ENCODE measurements at places on chromosomes 16 and 17.

- no peak for DNase-seq
Observed at GRCh38 chr16:55046916-55047315, 116.3 kb downstream of the IRX5 start.

- no peak for DNase-seq
Observed at GRCh38 chr17:82519971-82520903, 705 bp downstream of the FOXK2 start.

DNA sequence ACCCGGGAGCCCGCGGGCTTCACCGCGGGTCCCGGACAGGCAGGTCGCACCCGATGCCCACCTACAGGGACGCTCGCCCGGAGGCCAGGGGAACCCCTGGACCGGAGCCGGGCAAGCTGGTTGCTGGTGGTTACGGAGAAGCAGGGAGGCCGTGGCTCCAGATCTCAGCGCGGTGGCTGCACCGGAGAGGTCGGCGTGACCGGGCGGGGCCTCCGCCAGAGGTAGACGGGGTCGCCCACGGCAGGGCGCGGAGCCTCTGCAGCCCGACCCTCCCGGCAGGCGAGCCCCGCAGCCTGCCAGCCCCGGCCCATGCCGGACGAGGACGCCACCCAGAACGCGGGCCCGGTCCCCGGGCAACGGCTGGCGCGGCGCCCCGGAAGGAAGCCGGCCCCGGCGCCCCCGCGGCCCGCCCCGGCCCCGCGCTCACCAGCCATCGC lies 341 bp downstream of the PCYT2 start:
- no peak for DNase-seq

DNA sequence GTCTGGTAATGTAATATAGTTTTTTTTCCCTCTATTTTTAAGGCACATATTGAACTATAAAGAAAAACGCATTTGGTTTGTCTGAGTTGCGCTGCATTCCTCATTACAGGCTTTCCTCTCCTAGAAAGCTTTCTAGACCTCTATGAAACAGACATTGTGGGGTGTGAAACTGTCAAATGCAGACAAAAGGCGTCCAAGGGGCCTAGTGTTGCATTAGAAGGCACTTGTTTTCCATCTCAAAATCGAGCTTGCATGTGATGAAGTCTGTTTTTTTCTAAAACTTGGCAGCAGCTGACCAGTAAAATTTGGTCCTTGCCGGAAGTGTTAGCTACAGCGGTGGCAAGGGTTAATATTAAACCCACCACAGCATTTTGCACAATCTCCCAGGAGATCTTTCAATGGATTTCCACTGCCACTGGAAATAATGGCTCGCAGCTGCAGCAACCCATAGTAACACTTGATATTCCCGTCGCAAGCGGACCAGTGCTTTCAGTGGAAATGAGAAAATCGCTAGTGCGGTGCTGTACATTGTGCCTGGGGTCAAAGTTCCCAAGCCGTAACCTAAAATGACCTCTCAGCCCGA lies 602.6 kb downstream of the KCNJ2 start:
- DNase-seq = no peak

DNA sequence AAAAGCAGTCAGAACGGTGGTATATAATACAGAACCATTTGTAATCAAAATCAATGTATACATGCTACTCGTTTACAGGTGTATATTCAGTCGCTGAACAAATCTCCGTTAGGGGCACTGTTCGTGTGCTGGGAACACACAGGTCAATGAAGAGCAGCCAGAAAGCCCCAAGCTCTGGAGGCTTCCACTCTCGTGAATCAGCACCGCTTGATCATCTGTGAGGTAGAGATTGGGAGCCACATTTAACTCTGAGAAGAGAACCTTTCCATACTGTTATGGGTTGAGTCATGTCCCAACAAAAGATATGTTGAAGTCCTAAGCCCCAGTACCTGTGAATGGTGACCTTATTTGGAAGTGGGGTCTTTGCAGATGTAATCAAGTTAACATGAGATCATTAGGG lies 5.4 kb upstream of the CYTH1 start:
- DNase-seq = no peak

- DNase-seq = no peak
Observed at GRCh38 chr17:76265624-76266243, 586 bp downstream of the UBALD2 start.

DNA sequence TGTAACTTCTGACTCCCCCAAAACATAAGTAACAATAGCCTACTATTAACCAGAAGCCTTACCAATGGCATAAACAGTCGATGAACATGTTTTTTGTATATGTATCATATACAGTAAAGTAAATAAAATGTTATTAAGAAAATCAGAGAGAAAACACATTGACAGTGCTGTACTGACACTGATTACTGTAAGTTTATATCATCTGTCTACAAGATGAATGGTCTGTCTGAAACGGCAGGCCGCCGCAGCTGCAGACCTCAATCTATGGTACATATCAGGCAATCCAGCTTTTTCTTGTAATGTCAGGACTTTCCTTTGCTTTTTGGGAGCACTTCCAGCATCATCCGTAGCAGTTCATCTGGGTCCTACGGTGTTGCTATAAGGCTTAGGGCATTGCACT lies 44.2 kb upstream of the RPH3AL start:
- DNase-seq = no peak

GRCh38 chr17:72556944-72557826 lies 436.4 kb downstream of the SOX9 start:
- peak; percentile 55 for DNase-seq

DNA sequence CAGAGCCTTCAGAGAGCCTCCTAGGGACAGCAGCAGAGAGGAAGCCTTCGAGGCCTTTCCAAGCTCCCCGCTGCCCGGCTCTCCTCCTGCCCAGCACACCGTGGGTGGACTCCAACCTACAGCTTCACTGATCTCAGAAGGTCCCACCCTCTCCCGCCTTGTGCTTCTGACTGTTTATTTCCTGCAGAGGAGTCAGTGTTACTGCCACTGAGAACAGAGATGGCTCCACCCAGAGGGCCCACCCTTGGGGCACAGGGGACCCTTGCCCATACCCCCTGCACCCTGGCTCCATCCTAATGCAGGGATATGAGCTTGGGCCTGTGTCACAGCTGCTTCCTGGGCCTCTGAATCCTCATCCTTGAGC lies 52.8 kb upstream of the TOB1 start:
- DNase-seq = no peak

DNA sequence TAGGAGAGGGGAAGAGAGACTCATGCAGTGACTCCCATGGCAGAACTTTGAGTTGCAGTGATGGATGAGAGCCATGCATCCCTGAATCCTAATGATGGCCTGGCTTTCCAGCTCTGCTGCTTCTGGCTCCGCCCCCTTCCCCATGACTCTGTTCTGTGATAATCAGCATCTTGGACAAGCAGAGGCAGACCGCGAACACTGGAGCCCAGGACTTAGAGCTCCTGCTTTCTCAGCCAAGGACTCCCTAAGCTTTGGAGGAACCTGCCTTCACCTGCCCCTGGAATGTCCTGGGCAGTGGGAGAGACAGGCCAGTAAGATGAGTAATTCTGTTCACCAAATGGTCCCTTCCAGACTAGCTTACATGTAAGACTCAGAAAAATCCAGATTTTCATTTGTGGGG lies 12.5 kb downstream of the CCDC92B start:
- DNase-seq = no peak

GRCh38 chr16:50499254-50499653 lies 48.9 kb upstream of the NKD1 start:
- DNase-seq = no peak

GRCh38 chr17:9484789-9485188 lies 90.8 kb downstream of the STX8 start:
- no peak for DNase-seq

DNA sequence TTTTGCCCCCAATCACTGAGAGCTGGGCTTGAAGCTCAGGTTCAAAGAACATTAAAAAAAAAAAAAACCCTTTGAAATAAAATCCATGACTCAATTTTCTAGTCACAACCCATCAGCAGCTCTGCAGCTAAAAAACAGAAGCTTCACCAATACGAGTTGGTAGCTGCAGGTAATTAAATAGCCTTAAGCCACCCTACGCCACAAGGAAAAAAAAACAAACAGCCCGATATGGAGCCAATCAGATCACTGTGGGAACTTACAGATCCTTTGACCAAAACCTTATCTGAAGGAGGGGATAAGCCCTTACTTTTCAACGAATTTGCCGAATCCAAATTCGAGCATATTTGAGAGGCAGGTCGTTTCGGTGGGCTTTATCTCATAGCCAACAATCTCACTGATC lies 69.3 kb downstream of the DNAH3 start:
- no peak for DNase-seq

- DNase-seq = peak; percentile 81
Observed at GRCh38 chr17:73645050-73645871, 1.0 kb upstream of the SDK2 start.

DNA sequence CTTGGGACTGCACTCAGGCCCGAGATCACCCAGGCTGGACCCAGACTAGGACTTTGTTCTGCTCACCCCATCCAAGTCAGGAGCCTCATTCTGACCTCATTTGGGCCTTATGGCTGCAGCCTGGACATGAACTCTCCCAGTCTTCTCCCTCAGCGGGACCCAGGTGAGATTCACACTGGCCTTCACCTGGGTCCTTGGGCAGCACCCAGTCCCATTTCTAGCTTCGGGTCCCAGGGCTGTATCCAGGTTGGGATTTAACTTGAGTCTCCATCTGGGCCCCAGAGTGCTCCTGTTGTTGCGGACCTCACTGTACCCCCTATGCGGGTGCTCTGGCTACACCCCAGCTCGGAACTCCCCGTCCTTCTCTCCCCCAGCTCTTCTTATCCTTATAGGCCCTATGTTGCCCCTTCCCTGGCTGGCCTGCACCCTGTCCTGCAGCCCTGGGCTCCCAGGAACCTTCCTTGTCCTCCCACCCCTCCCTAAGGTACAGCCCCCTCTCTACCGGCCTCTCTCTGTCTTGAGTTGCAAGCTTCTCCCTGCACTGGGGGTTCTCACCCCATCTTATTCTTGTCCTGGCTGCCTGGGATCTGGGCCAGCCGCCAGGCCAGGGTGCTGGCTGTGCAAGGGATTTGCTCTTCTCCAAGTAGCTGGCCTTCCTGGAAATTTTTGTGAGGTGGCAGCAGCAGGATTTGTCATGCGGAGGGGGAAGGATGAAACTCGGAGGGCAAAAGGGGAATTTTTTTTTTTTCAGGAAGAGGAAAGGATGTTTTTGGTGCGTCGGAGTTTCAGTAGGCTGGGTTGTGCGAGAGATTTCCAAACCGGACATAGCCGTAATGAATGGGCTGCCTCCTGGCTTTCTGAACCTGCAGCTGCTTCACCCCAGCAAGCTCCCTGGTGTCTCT lies 904 bp downstream of the MAP2K3 start:
- DNase-seq = no peak

DNA sequence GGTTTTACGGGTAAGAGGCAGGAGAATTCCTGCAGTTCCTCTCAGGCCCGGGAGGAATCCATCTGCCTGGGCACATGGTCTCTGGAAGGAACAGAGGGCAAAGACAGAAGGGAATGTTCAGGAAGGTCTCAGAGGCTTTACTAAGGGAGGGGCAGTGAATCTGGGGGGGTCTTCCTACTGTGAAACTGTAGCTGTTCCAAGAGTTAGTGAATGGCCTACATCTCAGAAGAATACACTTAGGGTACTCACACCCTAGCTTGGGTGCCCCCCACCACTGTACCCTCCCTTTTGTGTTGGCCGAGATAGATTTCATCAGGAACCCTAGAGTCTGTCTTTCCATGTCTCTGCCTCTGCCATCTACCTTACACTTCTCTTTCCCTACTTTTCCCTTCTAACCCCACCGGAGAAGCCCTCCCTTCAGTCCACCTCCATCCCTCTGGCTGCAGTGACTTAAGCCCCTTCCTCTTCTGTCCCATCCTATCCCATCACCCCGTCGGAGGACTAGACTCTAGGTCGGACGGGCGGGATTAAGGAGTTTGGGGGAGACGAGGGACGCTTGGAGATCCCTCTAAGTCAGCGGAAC lies 316 bp downstream of the DLG4 start:
- no peak for DNase-seq

- peak; percentile 43 for DNase-seq
Observed at GRCh38 chr16:71367241-71367976, 8.9 kb downstream of the CALB2 start.

DNA sequence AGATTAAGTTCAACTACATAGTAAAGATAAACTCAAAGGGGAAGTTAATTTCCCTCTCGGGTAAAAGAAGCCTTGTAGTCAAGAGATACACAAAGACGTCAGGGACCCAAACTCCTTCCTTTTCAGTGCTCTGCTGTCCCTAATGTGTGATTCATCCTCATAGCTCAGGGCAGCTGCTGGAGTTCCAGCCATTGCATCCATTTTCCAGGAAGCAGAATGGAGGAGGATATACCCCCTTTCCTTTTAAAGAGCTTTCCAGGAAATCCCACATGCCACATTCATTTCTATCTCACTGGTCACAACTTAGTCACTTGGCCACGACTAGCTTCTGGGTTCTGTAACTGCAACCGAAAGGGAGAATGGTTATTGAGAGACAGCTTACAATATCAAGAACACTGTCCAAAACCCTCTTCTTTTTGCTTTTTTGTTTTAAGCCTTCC lies 95.3 kb downstream of the SOCS1 start:
- no peak for DNase-seq

- no peak for DNase-seq
Observed at GRCh38 chr17:50841277-50841948, 6.0 kb downstream of the WFIKKN2 start.

Measured in NCI-H1930 (cell line).